ENCODE measurements at places on chromosomes 2 and 18. TPM values are rescaled to one million over a fixed set of nuclear protein-coding genes. Genes with fewer than 3 reads are reported as not detected.

The DYNAP gene
- total RNA-seq, result not detected

The INHBB gene
- not detected for total RNA-seq

The CNDP2 gene
- total RNA-seq, result 78.9 TPM

The GPR35 gene
- total RNA-seq, result 0.86 TPM

The C2orf80 gene
- total RNA-seq, result 7.4 TPM

The GALNT14 gene
- total RNA-seq, result not detected

The GNAL gene
- total RNA-seq, result 0.12 TPM

The CEP192 gene
- 13.4 TPM for total RNA-seq

The PTPRN gene
- 0.71 TPM for total RNA-seq

The AMER3 gene
- total RNA-seq, result not detected

The MPV17 gene
- total RNA-seq, result 99.1 TPM
